ENCODE measurements at places on chromosomes 3 and 15. TPM values are rescaled to one million over a fixed set of nuclear protein-coding genes. Genes with fewer than 3 reads are reported as not detected.

The GSK3B gene
- total RNA-seq: 45.7 TPM

The CKMT1A gene
- total RNA-seq: 7.1 TPM

The FOXL2 gene
- total RNA-seq: 0.30 TPM

The SELENOS gene
- total RNA-seq: 28.7 TPM

The ADGRG7 gene
- 0.10 TPM for total RNA-seq

The DCBLD2 gene
- 29.6 TPM for total RNA-seq

The B3GALNT1 gene
- total RNA-seq: 19.2 TPM

The TWF2 gene
- total RNA-seq: 24.5 TPM

The SKOR1 gene
- total RNA-seq: 0.10 TPM

All from skin of body (tissue), 3 donors.